ENCODE measurements at places on chromosomes 4 and X.

DNA sequence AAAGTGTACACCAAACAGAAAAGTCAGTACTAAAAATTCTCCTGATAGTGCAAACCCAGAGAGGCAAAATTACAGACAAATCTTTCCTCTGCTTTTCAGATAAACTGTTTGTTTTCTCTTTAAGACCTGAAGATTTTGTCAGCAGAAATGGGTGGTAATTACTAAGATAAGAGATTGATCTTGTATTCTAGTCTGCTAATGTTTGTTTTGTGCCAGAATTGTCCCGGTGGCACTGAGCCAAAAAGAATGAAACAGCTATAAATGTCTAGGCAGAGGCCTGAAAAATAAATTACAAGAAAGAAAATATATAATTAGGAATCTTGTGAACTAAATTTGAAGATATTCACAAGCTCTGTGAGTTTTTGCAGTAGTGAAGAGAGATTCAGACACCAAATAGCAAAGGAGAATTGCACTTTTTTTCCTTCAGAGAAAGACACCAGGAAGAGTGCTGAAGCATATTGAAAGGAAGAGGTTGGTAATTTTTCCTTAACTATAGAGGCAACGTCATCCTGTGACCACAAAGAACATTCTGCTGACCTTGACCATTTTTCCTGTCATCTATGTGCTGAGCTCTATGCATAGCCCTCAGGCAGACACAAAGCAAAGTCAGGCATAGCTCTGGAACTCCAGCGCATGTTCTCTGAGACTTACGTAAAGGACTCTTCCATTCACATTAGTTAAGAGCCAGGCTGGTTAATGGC, 314.5 kb upstream of the RASGEF1B start:
- no peak for DNase-seq

- no peak for DNase-seq
Measured at GRCh38 chr4:3244002-3244401, 5.0 kb upstream of the MSANTD1 start.

GRCh38 chrX:97682991-97683840, 799.5 kb downstream of the RPA4 start:
- DNase-seq = no peak

DNA sequence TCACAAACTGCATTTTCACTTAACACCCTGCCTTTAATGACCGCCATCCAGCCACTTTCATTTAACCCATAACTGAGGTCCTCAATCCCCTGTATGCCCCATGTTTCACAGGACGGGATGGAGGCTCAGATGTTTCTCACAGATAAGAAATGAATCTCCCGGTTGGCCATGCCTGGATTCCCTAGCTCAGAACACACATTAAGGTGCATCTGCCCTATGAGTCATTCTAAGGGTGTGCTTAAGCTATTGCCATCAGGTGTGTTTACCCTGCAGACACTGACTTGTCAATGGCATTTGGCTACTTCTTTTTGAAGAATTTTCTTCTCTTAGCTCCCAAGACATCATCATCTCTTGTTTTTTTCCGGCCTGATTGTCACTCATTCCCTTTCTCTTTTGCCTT, 222.6 kb upstream of the SMIM31 start:
- DNase-seq = no peak

DNA sequence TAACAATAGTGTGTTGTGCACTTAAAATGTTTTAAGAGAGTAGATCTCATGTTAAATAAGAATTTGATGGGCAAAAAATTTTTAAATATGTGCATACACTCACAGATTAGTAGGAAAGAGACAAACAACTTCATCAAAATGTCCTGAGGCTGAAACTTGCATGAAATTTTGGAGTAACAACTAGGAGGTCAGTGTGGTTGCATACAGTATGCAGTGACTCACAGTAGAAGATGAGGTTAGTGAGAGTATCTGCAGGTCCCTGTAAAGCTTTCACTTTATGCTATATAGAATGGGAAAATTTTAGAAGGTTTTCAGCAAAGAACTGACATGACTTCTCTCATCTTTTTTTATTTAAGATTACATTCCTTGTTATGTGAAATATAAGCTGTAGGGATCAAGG, 453.1 kb upstream of the KLHL4 start:
- no peak for DNase-seq

- peak; percentile 34 for DNase-seq
Measured at GRCh38 chr4:84493092-84493850, 5.8 kb downstream of the NKX6-1 start.

DNA sequence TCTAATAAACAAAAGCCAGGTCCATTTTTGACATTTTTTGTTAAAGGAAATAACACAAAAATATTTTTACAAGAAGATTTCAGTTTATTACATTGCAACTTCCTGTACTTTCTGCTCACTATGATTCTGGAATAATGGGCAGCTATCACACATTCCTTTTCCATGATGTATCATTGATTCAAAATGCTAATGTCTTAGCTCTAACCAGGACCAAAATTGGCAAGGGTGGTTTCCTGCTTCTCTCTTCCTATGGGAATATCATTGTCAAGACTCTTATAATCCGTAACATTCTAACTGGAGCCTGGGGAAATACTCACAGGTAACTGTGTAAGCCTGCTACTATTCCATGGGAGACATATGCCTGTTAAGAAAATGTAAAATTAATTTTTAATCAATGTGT, 218.6 kb downstream of the DCAF12L2 start:
- no peak for DNase-seq

GRCh38 chr4:117357437-117357836, 272.1 kb upstream of the TRAM1L1 start:
- DNase-seq = no peak

- peak; percentile 46 for DNase-seq
Measured at GRCh38 chrX:48569958-48570357, 4.3 kb upstream of the RBM3 start.

- DNase-seq = no peak
Measured at GRCh38 chr4:174292473-174292872, 8.8 kb downstream of the CEP44 start.

DNA sequence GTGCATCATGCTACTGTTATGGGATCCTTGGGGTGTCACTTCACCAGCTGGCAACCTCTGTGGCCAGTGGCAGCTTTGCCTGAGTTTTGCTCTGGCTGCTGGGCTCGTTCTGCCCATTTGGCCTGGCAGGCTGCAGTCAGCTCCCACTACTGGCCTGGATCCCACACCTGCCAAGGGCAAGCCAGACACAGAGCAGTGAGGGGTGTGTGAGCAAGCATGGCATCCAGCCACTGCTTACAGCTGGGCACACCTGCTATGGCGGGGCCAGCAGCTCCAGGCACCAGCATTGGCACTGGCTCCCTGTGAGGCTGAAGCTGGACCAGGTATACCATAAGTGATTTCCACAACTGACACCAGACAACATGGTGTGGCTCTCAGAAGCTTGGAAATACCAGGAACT, 183.4 kb downstream of the NPFFR2 start:
- no peak for DNase-seq

DNA sequence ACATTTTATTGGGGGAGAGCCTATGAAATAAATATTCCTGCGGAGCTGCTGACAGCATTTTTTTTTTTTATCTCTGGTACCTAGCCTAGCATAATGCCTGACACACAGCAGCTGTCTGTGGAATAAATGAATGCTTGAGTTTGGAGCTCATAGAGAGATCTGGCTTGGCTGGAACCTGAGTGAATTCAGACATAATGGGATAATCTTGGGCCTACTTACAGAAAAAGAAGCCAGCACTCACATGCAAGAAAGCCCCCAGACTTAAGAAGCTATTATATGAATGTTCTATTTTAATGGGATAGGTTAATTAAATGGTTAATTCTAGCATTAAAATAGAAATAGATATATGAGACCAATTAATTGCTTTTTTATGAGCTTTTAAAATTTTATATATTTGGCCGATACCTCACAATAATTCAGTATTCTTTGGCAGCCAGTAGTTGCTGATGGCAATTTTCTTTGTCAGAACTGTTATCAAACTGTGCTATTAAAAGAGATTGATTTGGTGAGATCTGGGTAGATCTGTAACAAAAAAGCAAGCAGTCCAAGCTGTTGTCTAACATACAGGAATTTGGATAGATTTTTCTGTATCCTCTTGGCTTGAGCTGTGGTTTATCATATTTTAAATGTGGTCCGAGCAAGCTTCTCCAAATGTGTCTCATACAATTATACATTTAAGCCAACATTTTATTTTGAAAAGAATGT, 654.2 kb downstream of the PCDH7 start:
- no peak for DNase-seq

DNA sequence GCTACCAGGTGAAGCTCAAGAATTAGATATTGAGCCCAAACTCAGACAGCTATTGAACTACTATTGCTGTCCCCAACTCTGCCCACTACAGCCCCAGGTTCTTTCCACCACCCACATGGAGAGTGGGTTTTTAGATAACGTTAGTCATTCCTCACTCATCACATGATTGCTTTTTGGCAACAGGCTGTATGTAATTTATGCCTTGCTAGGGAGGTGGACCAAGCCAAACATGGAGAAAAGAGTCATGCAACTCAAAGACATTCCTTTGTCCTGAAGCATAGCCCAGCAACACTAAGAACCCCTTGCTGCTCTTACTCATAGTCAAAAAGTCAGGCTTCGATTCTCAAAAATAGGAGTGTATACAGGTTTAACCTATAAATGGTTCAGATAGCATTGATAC, 275.9 kb upstream of the VCX3A start:
- DNase-seq = peak; percentile 32

DNA sequence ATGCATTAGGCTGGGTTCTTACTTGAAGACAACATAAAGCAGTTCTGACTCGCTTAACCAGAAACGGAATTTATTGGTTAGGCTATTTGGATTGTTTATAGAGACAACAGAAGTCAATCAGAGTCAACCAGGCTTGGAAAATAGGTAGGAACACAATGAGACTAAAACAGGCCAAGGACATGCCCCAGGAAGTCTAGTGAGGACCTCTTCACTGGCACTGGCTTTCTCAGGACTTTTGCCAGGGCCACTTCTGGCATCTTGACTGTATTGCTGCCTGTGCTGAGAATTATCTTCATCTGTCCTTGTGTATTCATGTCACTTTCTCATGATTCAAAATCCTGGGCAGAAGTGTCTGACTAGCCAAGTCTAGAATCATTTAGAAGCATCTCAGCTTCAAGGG, 19.6 kb downstream of the PGAM4 start:
- no peak for DNase-seq

- DNase-seq = peak; percentile 8
Measured at GRCh38 chrX:68808686-68809357, 20.0 kb upstream of the EFNB1 start.

DNA sequence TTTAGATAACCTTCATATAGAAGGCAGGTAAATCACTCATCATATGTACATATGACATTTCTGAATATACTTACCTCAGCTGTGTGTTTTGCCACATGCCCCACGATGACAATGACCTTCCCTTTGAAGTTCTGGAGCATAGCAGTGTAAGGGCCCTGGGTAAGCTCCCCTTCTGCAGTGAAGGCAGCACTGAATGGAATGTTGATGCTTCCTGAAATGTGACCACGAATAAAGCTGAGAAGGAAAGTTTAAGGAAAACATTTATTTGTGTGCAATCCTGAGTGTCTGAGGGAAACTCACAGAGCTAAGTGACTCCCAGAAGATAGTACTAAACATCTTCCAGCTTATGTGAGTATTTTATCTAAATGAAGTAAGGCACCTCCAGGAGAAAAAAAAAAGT, 200.1 kb downstream of the NPNT start:
- peak; percentile 48 for DNase-seq

DNA sequence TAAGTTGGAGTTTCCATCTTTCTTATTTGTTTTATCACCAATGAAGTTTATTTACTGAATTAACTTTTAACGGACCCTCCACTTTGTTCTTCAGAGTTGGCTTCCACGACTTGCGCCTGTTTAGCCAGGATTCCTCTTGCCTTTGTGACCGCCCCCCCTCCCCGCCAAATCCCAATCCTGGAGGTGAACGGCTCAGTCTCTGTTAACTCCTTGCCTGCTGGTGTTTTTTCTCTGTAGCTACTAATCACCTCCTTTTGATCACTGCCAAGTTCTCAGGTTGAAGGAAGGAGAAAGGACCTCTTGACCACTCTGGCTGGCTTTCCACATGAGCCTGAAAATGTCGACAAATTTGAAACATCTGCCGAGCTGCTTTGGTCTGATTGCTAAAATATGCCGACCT, 46.8 kb upstream of the BCOR start:
- DNase-seq = no peak

DNA sequence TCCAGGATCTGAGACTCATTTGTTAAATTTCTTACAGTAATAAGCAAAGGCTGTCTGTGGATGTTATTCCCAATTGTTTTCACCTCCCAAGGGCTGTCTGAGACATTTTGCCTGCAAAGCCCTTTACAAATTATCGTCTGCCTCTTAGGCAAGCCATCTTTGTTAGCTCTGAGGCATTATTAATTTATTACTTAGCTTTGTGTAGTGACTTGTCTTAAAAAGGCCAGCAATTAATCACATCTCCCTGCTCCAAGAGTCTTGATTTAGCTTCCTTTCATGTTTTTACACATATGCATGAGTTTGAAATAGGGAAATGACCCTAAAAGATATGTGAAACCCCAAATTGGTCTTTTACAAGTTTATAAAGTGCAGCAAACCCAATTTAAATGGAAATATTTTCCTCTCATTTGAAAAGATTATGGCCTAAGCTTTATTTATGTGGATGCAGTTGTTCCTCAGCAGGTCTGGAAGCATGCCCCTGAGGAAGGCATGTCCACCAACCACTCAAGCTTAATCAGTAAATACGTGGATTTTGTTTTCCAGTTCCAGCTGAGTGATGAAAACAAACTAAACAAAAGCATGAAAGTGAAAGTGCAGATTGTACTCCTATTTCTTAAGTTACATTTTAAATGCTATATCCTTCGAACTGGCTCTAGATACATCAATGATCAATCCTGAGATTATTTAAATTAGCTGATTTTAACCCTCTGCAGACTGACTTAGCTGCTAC, 173.6 kb upstream of the LNX1 start:
- DNase-seq = peak; percentile 33

- DNase-seq = no peak
Measured at GRCh38 chr4:8756816-8757215, 114.8 kb downstream of the HMX1 start.

GRCh38 chr4:9942921-9943600, 78.2 kb downstream of the SLC2A9 start:
- no peak for DNase-seq

GRCh38 chr4:1544861-1545281, 138.6 kb upstream of the NKX1-1 start:
- no peak for DNase-seq

- peak; percentile 46 for DNase-seq
Measured at GRCh38 chr4:109303140-109303496, 660 bp upstream of the COL25A1 start.

GRCh38 chrX:66022632-66023384, 17.1 kb downstream of the VSIG4 start:
- DNase-seq = peak; percentile 9

DNA sequence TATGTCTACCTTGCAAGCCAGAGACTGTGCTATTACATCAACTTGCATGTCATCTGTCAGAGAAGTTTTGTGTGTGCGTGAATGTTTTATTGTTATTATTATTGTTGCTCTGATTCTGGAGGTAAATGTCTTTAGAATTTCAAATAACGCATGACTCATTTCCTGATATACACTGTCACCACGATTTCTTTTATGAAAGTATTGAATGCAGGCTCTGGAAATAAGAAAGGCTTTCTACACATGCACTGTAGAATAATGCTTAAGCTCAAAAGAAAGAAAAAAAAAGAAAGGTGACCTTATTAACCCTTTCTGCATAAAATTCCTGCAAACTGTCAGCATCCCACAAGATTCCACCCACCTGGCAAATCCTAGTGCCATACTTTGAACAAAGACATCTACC, 632.9 kb downstream of the ZNF674 start:
- no peak for DNase-seq

- DNase-seq = peak; percentile 8
Measured at GRCh38 chr4:184506527-184507121, 32.3 kb upstream of the IRF2 start.

- DNase-seq = peak; percentile 99
Measured at GRCh38 chr4:76738086-76738931, 159.6 kb downstream of the SOWAHB start.

GRCh38 chr4:25788703-25789238, 74.0 kb downstream of the SEL1L3 start:
- no peak for DNase-seq
